GM12864 (cell line): ENCODE measurements at places on chromosomes 1 and 21.

DNA sequence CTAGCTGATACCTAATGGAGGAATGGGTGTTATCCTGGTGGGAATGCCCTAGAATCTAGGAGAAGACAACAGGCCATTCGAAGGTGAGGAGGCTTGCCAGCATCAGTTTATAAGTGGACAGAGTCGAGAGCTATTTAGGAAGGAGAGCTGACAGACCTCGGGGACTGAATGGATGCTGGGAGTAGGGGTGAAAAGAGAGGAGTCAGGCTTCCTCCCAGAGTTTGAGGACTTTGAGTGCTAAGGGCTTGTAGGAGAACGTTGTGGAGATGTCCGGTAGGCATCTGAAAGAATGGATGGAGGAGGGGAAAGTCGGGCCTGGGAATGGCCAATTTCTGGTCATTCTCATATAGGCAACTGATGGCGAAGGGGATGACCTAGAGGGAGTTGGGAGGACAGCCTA, 155.1 kb downstream of the DYRK1A start:
- no peak for DNase-seq

DNA sequence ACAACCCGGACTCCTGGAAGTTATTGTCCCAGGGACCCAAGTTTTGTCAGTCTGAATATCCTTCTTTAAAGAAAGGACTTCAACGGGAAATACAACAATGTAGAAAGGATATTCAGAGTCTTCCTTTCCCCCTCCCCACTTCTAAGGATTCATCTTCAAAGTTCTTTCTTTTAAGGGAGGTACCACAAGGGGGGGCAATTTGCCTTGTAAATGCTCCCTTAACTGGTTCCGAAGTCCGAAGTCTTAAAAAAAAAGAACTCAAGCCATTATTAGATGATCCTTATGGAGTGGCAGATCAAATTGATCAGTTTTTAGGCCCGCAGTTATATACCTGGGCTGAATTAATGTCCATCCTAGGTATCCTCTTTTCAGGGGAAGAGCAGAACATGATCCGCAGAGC, 47.0 kb downstream of the SERINC2 start:
- DNase-seq = no peak

- no peak for DNase-seq
Measured at GRCh38 chr1:113394043-113394862, 3.9 kb downstream of the MAGI3 start.

DNA sequence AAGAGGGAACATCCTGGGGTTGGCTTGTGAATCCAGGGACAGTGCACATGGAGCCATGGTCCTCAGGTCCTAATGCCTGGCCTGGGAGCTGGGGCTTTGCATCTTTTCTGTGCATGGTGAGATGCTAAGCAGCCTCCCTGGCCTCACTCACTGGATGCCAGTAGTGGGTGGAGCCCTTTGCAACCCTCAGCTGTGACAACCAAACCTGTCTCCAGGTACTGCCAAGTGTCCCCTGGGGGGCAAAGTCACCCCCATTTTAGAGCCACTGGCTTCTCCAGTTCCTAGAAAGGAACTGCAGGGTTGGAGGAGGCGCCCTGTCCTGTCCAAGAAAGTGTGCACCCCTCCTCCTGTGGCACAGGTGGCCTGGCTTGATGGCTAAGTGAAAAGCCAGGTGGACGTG, 44.6 kb upstream of the GRIK3 start:
- no peak for DNase-seq

GRCh38 chr1:10714337-10715114, 81.9 kb downstream of the CASZ1 start:
- DNase-seq = no peak

DNA sequence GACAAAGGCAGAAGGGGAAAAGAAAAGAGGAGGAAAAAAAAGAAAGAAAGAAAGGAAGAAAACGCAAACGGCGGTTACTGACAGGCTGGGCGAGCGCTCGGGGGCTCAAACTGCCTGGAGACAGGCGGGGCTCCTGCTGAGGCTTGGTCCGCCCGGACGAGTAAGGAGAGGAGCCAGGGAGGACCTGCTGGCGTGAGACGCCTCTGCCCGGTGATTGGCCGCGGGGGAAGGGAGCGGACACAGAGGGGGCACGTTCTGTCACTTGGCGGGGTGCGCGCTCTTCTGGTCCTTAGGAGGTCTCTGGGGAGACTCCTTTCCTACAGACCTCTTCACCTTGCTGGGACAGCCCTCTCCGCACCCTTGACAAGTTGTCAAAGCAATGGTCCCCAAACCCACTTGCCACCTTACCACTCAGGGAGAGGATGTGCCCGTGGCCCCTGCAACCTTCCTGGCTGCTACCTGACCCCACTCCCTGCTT, 791 bp upstream of the PIK3R3 start:
- DNase-seq = no peak

DNA sequence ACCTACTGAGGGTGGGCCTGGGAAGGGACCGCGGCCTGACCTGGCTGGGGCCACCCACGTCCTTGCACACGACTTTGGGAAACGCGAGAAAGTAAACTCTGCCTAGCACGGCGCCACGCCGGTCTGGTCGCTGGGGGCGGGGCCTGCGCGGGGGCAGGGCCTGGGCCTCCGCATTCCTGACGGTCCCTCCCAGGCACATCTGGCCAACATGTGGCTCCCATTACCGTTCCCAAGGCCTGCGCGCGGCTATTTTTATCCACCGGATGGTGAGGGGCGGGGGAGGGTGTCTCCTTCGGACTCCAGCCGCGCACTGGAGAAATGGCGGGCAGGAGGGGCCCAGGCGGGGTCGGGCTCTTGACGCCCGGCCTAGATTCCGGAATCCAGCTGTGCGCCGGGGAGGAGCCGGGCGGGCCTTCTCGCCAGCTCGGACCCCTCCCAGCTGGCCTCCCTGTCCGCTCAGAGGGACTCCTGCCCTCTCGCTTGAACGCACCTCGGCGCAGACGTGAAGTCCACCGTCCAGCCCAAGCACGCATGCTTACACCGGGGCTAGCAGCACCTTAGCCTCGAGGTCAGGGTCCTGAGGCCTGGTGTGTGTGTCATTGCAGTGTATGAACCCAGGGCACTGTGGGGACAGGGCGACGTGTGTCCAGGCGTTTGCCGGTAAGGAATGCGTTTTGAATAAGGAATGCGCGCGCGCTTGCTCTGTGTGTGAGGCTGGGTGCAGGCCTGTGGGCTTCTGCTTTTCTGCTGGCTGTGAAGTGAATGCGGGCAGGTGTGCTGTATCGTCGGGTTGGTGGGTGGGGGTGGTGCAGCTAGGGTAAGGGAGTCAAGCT, 2.1 kb downstream of the EVA1B start:
- no peak for DNase-seq

GRCh38 chr1:50218344-50219120, 109.8 kb downstream of the ELAVL4 start:
- no peak for DNase-seq

- DNase-seq = no peak
Measured at GRCh38 chr1:28195780-28196179, 19.3 kb upstream of the PTAFR start.

- no peak for DNase-seq
Measured at GRCh38 chr1:26288311-26288941, 8.5 kb downstream of the SH3BGRL3 start.

DNA sequence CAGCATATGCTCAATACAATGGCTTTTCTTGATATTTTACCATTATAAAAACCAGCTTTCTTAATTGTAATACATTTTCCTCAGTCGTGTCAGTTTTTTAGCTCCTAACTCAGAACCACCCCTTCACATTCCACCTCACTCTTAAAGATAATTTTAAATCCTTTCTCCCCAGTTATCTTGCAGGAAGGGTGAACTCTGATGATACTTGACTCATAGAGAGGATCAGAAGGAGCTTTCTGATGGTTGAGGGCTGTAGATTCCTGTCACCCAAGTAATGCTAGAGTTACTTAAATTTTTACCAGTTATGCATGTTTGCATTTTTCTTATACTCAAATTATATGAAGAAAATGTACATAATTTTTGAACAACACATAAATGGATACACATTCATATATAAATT, 233.7 kb downstream of the NCAM2 start:
- DNase-seq = no peak

DNA sequence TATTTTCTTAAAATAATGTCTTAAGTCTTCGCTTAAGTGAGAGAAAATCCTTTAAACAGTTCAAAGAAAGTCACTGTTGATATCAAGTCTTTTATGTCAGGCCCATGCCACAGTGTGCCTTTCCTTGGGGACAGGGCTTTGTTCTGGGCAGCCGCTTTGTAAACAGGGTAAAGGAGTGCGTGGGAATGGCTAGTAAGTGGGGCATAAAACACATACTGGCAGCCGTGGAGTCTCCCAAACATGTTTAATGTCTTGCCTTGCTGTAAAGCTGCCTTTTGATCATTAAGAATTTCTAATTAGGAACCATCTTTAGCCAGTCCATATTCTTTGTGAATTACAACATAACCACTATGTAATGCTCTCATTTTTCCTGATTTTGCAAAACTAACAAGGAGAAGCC, 99.7 kb downstream of the PHTF1 start:
- no peak for DNase-seq

DNA sequence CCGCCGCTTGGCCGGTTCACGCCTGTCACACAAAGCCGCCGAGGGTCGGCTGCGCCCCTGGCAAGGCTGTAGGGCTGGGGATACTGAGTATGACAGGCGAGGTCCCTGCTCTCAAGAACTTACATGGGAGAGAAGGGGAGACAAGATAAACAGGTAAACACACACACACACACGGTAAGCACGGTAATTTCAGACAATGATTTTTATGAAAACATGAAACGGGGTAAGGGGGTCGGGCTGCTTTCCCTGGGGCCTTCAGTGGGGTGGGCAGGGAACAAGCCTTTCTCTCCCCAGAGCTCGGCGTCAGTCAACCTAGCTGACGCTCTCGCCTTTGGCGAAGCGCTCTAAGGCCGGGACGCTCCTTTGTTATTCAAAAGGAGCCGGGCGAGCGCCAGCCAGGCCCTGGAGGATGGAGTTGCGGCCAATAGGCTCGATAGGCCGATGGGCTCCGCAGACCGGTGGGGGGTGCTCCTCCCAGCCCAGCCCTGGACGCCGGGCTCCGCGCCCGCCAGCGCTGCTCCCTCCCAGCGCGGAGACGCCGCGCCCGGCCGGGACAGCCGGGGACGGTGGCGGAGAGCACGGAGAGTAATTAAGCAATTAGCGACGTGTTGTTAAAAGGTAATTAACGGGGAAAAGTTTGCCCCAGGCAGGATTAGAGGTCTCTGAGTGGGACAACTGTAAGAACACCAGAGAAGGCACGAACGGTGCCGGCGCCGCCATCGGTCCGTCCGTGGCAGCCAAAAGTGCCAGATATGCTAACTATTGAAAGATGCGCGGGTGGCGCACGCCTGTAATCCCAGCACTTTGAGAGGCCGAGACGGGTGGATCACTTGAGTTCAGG, 950 bp upstream of the INKA2 start:
- no peak for DNase-seq

DNA sequence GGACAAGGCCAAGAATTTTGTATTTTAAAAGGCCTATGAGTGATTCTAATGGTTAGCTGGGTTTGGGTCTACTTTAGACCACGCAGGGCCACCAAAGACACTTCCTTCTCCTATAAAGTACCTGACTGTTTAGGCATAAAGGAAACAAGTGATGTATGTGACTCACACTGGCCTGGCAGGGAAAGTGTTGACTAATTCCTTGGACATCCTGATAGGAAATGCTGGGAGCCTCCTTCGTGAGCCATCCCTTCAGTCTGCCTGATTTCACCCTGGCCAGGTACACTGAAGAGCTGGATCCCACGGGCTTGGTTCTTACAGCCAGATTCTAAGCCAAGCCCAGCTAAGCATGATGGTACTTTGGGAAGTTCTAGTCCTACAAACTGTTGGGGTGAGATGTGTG, 100.5 kb upstream of the HMGB4 start:
- DNase-seq = no peak

DNA sequence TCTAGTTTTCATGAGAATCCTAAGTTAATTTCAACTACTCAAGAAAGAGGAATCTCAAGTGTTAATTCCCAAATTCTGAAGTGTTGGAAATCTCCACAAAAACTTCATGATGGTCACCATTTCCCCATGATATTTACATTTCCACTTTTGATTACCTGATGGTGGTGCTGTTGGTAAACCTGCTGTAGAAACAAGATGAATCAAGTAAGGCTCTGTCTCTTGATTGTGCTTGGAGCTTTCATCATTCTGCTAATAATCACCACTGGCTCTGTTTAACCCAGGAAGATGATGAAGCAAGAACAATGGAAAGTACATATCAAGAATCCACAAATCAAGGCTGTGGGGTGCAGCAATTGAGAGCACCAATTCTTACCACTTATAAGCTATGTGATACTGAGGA, 77.8 kb downstream of the C4BPA start:
- no peak for DNase-seq

DNA sequence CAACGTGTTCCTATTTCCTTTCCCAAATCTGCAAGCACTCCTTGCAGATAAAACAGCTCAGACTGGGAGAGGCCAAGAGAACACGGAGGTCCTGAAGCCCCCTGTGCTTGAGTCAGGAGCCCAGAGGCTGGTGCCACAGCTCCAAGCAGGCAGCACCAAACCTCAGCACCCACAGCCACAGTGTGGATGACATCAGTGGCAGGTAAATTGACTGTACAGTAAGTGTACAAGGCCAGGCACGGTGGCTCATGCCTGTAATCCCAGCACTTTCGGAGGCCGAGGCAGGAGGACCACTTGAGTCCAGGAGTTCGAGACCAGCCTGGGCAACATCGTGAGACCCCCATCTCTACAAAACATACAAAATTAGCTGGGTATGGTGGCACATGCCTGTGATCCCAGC, 1.9 kb upstream of the COL6A1 start:
- DNase-seq = no peak

DNA sequence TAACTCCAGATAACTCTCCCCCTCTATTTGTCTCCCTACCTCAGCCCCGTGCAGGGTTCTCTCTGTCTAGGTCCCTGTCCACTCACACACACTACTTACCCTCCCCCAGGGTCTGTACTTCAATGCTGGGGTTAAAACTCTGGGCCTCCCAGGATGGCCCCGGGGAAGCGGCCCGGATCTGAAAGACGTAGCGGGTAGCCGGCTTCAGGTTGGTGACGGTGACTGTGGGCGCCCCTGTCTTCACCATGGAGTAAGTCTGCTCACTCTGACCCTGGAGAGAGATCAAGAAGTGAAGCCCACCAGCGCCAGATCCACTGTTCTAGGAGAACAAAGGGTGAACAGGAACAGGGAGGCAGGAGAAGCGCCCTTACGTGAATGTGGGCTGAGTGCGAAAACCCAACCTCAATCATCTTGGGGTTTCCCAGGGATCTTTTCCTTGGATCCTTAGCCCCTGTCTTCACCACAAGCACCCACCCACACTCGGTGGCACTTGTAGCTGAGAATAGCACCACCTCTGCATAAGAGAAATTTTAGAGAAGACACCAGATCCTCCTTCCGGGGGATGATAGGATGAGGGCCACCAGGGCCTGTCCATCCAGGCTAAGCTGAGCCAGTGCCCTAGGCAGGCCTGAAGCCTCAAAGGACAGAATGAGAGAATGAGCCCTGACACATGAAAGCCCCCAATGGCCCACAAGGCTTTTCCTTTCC, 33.5 kb downstream of the EPHA10 start:
- no peak for DNase-seq

GRCh38 chr21:41706263-41706639, 60.6 kb downstream of the RIPK4 start:
- DNase-seq = no peak

GRCh38 chr1:244460197-244460596, 876 bp upstream of the CATSPERE start:
- no peak for DNase-seq

- DNase-seq = no peak
Measured at GRCh38 chr1:89706700-89707012, 73.7 kb downstream of the LRRC8C start.
